ENCODE measurements at places on chromosomes 1 and 21.

- DNase-seq, result no peak
Observed at GRCh38 chr1:44418022-44418673, 13.1 kb downstream of the RNF220 start.

GRCh38 chr1:157369808-157370521, 182.3 kb downstream of the FCRL5 start:
- DNase-seq, result peak; percentile 89

GRCh38 chr1:161313554-161314200, 504 bp upstream of the SDHC start:
- no peak for DNase-seq

- peak; percentile 78 for DNase-seq
Observed at GRCh38 chr1:203625628-203626019, 1.0 kb upstream of the ATP2B4 start.

DNA sequence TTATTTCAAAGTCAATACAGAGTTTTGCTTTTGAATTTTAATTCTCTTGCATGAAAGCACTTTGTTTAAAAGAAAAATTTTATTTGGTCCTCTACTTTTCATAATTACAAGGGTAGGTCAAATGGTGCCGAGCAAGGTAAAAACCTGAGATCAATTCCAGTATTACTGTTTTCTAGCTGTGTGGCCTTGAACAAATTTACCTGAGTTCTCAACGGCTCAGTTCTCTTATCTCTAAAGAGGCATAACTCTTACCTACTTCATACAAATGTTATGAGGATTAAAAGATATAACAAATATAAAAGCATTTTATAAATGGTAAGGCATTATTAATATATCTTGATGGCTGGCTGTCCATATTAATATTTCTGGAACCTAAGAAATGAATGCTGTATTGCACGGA, 42.5 kb downstream of the USP24 start:
- no peak for DNase-seq

DNA sequence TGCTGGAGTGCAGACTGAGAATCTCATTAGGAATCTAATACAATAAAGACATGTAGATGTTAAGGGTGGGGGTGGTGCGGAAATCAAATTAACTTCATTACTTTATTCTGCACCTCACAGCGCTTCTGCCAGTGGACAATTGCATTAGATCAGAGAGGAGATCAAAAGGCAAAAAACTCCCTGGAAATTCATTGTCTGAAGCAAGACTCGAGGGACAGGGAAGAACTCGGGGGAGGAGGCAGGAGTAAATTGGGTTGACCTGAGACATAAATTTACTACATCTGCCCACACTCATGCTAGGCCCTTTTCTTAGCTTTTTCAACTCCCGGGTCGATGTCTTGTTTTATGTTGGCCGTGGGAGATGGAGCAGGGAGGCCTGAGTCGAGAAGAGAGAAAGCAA, 315.4 kb downstream of the SPATA17 start:
- DNase-seq, result no peak

- DNase-seq, result peak; percentile 19
Observed at GRCh38 chr1:46991083-46991923, 32.2 kb upstream of the CYP4X1 start.

- DNase-seq, result no peak
Observed at GRCh38 chr1:247322442-247322841, 9.2 kb downstream of the ZNF496 start.

- no peak for DNase-seq
Observed at GRCh38 chr1:27127419-27127818, 27.5 kb downstream of the SLC9A1 start.

- DNase-seq, result no peak
Observed at GRCh38 chr1:185420588-185421081, 103.6 kb upstream of the IVNS1ABP start.

- no peak for DNase-seq
Observed at GRCh38 chr1:100265562-100265930, 470 bp upstream of the RTCA start.

GRCh38 chr1:8858112-8858668, 20.3 kb downstream of the ENO1 start:
- no peak for DNase-seq

- no peak for DNase-seq
Observed at GRCh38 chr21:39033878-39034589, 149.2 kb downstream of the PSMG1 start.

DNA sequence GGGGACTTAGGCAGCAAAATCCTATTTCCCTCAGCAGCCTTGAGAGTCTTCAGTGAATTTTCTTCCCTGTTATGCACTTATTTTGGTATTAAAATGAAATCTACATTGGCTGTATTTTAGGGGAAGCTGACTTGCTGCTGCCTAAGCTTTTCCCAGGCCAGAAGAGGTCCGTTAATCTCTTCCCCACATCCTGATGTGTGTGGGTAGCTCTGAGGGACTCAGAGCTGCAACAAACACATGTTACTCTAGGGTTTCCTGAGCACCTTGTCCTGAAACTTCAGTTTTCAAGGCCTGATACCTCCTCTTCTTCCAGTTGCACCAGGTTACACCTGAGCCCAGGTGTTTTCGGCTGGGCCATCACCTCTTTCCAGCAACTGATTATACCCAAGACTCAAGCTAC, 51.5 kb downstream of the SYT6 start:
- no peak for DNase-seq

GRCh38 chr1:37169241-37169640, 134.9 kb upstream of the GRIK3 start:
- no peak for DNase-seq

DNA sequence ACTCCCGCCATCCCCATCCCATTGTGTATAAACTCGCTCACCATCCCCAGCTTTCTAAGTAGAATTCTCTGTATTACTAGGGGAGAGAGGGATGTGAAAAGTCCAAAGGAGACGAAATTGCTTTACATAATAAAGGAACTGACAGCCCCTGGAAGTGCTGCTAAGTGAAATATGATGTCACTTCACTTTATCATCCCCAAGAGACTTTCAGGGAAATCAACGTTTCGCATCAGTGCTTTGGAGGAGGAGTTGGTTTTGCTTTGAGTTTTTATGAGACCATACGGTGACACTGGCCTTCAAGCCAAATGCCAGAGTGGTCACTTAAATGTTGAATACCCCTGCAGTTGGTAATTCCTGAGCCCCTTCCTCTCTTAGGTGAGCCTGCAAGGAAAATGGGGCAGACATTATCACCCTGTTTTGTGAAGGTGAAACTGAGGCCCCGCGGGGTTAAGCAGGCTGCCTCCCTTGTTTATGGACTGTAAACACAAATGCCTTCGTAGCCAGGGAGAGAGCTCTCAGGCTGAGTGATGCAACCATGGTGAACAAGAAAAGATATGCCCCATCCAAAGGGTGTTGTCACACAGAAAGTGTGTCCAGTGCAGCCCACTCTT, 58.4 kb upstream of the KAZN start:
- peak; percentile 63 for DNase-seq

GRCh38 chr1:7528386-7529198, 242.5 kb upstream of the VAMP3 start:
- no peak for DNase-seq

DNA sequence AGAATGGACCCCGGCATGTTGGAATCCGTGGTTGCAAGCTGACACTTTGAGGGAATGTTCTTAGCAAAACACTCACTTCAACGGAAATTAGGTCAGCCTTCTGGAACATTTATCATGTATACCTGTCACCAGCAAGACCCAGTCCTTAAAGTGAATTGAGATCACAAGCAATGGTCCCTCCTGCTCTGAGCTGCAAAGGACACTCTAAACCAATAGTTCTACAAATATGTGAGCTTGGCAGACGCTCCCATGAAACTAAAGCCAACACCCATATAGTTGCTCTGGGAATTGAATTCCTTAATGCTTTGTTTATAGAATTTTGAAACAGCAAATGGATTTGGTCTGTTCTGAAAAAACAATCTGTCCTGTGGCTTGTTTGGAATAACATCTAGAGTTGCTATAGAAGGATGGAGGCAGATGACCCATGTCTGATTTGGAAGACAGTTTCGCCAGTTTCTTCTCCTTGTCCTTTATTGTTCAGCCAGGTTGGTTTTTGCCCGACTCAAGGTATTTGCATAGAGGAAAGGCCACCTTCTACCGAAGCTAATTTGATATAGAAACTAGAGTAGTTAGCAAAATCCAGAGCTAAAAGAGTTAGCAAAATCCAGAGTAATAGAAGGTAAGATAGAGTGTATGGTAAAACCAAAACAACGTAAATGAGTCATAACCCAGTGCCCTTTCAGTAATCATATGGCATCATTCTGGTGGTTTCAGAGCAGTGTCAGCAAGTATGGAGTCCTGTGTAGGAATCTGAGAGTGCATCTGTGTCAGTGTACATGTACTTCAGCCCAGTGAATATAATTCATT, 236.2 kb downstream of the NFIA start:
- no peak for DNase-seq

DNA sequence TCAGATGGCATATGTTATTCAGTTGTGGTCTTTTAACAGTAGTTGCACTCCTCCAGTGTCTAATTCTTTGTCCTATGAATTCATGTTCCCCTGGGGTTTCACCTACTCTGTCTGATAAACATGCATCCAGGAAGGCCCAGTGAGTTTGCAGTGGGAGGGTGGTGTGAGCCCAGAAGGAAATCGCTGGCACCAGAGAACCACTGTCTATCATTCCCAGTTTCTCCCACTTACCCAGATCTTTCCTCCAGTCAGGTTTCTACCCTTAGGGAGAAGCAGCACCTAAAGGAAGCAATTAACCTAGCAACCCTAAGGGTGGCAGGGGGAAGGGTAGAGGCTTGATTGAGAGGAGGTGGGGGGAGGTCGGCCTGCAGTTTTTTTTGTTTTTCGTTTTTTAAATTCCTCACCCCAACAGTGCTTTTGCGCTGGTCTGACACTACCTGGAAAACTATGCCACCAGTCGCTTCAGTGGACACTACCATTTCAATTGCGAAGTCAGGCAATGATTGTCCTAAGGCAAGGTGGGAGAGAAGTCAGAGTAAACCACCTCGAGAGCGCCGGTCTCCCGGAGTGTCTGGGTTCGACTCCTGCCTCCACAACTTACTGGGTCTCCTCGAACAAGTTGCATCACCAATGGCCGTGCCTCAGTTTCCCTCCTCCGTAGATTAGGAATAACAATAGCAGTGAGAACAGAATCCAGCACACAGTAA, 766 bp upstream of the SLC44A3 start:
- DNase-seq, result no peak

GRCh38 chr1:230175839-230176238, 108.8 kb downstream of the GALNT2 start:
- no peak for DNase-seq

DNA sequence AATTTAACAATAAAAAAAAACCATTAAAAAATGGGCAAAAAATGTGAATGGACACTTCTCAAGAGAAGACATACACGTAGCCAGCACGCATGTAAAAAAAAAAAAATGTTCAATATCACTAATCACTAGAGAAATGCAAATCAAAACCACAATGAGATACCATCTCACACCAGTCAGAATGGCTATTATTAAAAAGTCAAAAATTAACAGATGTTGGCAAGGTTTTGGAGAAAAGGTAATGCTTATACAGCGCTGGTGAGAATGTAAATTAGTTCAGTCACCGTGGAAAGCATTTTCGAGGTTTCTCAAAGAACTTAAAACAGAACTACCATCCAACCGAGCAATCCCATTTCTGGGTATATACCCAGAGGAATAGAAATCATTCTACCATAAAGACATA, 1091.5 kb upstream of the B3GALT2 start:
- DNase-seq, result no peak

GRCh38 chr1:21271550-21271949, 18.7 kb downstream of the ECE1 start:
- no peak for DNase-seq

GRCh38 chr1:202160377-202160940, at the start of gene PTPN7:
Gene PTPN7, minus strand, starts transcription at chr1:202160602. Its CDS starts 1,200 bp downstream, at chr1:202159402.
- DNase-seq, result peak; percentile 80

- no peak for DNase-seq
Observed at GRCh38 chr1:229263254-229263653, 7.7 kb upstream of the RAB4A start.

DNA sequence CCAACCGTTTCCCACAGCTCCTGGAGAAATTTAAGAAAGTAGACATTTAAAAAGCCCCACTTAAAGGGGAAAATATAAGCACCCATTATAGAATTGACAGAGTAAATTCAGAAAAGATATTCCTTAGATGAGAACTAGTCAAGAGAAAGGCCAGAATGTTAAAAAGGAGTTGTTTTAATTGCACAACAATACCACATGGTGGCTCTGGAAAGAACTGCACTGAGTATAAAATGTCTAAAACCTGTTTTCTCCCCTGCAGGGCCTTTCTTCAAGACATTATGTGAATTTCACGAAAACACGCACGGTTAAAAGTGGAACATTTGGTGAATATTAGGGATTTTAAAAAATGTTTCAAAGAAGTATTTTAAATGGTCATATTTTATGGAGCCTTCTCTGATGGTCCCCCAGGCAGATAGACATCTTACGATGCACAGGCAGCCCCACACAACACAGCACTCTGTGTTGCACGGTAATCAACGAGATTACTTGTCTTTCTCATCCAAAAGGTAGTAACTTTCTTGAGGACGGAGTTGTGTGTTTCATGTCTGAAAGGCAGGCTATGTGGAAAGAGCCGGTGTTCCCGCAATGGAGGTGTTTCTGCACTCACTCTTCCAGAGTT, 101.9 kb downstream of the PRRX1 start:
- DNase-seq, result peak; percentile 48

GRCh38 chr1:117362986-117363385, 4.3 kb upstream of the MAN1A2 start:
- DNase-seq, result no peak

DNA sequence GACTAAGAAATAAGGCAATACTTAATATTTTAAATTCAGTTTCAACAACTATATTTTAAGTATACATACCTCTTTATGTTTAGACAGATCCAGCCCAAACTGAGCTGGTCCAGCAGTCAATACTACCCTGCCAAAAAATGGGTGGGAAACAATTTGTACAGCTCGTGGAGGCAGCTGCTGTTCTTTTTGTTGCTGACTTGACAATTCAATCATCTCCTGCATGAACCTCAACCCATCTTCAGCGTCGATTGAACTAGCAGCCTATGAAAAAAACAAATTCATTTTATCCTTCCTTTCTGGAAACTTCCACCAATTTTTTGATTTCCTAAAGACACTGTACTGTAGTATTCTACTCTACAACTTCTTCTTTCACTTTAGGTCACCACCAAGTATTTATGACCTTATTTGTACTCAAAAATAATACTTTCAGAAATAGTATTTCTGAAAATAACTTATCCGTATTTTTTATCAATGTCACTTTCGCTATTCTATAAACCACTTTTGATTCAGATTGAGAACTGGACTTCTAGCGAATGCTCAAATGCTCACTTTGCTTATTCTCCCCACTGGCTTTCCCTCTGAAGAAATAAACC, 46.5 kb downstream of the EDEM3 start:
- no peak for DNase-seq

- no peak for DNase-seq
Observed at GRCh38 chr1:166840309-166841274, 1.3 kb downstream of the POGK start.

DNA sequence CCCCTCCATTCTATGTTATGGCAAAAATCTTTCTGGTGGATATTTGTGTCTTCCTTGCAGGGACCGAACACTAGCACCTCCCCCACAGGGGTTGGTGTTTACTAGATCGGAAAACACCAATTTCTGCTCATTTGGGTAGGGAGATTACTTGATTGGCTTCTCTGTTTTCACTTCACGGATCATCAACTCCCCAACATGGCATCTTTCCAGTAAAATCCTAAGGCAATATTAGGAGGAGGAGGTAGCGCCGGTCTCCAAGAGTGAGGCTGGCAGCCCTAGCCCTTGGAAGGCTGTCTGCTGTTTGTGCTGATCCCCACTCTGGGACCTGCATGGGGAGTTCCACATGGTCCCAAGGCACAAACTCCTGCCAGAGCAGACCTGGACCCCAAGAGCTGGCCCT, 12.2 kb downstream of the VASH2 start:
- DNase-seq, result no peak

GRCh38 chr21:46543306-46543705, 61.6 kb downstream of the S100B start:
- no peak for DNase-seq

All from NAMALWA (cell line).